ENCODE measurements at places on chromosomes 5 and 9. TPM values are rescaled to one million over a fixed set of nuclear protein-coding genes. Genes with fewer than 3 reads are reported as not detected.

- DNase-seq = no peak
These were observed 105.2 kb downstream of the SGCD start for GRCh38 chr5:156431956-156432829.

GRCh38 chr9:124267271-124267807, 9.6 kb downstream of the NEK6 start:
- DNase-seq = no peak

- no peak for DNase-seq
These were observed 77.2 kb downstream of the ADAMTS16 start for GRCh38 chr5:5217371-5217770.

GRCh38 chr5:14572836-14573235, 8.8 kb upstream of the OTULINL start:
- DNase-seq = no peak

- no peak for DNase-seq
These were observed 233.8 kb downstream of the HSPA4 start for GRCh38 chr5:133285583-133286021.

- DNase-seq = no peak
These were observed 500.0 kb upstream of the C9orf72 start for GRCh38 chr9:28073270-28073669.

- no peak for DNase-seq
These were observed 21.0 kb upstream of the FAM151B start for GRCh38 chr5:80466669-80467485.

- DNase-seq = no peak
These were observed 10.7 kb downstream of the LOX start for GRCh38 chr5:122067390-122067789.

DNA sequence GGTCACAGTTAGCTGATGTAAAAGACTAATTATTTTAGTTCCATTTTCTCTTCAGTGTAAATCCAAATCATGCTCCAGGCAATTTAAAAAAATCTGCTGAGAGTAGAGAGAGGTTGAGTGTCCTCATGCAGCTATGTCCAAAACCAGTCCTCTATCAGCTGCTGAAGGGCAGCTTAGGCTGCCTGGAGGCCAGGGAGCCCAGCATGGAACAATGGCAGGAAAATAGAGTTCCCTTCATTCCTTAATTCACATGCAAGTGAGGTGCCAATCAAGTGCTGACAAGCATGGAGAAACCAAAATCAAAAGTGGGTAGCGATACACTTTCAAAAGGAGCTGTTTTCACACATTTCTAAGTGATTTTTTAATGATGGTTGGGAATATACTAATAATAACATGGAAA, 78.3 kb upstream of the POU5F2 start:
- no peak for DNase-seq

DNA sequence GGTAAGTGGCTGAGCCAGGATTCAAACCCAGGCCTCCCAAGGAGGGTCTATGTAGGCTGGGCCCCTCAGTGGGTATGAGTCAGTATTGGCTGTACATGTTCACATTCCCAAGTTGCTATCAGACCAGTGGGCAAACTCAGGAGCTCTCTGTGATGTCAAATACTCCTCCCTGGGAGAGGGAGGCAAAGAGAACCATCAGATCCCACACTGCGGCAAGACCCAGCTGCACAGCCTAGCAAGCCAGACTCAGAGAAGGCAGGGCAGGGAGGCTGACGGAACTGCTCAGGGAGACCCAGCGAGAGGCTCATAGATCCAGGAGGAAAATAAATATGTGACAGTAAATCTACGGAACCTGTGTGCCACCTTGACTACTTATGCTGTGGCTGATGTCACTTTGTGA, 42.6 kb upstream of the SAP30L start:
- no peak for DNase-seq

DNA sequence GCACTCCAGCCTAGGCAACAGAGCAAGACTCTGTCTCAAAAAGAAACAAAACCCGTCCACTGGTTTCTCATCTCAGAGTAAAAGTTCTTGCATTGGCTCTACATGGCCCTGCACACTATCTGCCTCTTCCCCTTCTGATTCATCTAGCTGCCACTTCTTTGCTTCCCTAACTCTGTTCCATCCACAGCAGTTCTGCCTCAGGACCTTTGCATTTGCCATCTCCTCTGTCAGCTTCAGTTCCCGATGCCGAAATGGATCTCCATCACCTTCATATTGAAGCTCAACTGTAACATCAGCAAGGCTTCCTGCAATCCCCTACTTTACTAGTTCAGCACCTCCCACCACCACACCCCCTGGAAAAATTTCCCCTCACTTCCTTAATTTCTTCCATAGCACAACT, 1.2 kb upstream of the PIGO start:
- DNase-seq = no peak

DNA sequence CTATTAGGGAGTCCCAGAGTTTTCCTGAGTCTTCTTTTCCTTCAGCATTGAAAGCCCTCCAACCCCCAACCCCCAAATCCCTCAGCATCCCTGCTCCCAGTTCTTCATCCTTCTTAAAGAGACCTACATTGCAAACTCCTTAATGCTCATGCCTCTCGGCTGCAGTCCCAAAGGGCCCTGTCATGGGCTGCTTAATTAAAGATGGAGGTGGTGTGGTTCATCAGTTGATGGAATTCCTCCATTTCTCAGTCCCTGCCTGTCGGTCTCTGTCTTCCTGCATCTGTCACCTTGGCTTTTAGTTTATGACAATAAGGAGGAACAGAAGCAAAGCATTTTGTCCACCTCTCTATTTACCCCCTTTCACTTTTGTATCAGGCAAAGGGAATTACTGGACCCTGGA, 2.0 kb downstream of the FOXI1 start:
- no peak for DNase-seq

- DNase-seq = no peak
These were observed 5.1 kb downstream of the PITX1 start for GRCh38 chr5:135028791-135029476.

- DNase-seq = no peak
These were observed 501.6 kb downstream of the CAAP1 start for GRCh38 chr9:26391036-26391435.

DNA sequence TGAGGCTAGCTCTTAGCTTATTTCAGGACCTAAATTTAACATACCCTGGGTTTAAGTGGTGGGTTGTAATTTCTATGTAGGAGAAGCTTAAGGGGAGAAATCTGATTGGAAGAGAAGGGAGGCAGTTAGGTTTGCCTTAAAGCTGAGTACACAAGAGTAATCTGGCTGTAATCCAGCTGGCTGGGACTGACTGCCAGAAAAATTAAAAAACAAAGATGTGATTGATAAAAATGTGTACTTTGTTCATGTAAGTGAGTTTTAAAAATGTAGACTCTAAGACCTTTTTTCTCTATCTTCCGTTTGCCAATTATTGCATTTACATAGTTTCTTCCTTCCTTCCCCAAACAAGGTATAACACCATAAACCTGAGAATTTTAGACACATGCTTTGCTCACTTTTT, 17.5 kb upstream of the MSMP start:
- DNase-seq = no peak

DNA sequence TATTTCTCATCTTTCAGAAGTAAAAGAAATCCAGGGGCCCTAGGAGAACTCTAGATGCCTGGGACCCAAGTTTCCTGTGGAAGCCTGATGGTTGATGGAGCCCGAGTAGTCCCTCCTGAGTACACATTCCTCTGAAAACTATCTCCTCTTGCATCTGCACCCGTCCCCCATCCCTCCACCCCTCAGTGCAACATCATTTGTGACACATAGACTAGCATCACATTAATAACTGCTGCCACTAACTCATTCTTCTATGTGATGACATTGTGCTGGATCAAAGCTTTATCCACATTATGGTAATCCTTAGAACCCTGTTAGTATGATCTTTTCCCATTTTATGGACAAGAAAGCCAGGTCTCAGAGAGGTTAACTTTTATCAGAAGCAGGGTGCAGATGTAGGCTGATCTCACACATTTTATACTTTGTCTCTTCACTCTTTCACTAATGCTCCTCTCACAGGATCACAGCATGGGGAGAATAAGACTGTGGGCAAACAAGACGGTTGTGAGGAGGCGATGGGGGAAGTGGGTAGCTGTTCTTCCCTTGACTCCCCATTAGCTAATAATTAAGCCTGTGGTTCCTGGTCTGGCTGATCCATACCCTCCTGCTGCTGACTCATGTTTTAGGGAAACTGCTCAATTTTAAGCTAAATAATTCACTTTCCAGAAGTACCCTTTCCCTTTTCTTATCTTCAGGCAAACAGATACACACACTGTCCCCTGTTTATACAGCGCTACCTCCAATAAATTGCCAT, 3.9 kb upstream of the HK3 start:
- DNase-seq = no peak

DNA sequence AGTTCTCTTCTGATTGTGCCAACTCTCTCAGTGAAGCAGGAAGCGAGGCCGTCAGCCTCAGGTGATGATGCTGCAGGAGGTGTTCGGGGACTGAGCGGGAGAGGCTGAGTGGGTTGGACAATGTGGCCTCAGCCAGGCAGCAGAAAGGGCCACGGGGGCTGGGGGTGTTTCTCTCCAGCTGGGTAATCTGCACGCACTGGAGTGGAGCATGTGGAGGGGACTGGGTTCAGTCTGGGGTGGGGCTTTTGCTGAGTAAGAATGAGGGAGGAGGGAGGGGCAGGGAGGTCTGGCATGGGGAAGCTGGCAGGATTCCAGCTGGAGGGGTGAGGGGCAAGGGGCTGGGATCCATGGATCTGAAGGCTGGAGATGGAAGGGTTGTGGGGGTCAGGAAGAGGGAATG, 60.8 kb upstream of the PHYKPL start:
- DNase-seq = no peak

DNA sequence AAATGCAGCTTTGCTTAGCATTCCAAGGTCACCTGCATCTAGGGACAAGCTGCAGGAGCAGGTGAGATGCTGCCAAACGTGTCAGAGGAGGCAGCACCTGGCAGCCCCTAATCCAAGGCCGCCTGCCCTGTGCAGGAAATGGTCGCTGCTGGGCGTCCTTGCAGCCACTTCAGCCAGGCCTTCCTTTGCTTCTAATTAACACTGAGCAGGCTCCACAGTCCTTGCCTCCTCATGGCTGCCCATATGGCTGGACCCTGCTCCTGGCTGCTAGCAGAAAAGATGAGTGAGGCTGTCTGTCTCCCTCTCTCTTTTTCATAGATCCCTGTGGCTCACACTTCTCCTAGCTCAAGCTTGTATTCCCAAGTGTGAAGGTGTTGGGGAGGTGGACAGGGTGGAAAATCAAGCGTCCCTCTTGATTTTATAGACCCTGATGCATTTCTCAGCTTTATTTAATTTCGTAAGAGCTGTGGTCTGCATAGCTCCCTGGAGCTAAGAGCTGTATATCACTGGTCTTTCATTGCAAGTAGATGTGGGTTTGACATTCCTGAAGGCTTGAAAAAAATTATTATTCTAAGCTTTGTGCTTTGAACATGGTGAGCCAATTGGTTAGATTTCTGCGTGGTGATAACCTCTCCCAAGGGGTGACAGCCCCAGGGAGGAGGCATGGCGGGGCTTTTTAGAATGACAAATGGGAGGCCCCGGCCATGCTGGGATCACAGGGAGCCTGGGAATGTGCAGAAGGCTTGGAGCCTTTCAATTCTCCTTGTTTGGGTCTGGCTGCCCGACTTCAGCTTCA, 193.8 kb downstream of the SLIT3 start:
- no peak for DNase-seq

DNA sequence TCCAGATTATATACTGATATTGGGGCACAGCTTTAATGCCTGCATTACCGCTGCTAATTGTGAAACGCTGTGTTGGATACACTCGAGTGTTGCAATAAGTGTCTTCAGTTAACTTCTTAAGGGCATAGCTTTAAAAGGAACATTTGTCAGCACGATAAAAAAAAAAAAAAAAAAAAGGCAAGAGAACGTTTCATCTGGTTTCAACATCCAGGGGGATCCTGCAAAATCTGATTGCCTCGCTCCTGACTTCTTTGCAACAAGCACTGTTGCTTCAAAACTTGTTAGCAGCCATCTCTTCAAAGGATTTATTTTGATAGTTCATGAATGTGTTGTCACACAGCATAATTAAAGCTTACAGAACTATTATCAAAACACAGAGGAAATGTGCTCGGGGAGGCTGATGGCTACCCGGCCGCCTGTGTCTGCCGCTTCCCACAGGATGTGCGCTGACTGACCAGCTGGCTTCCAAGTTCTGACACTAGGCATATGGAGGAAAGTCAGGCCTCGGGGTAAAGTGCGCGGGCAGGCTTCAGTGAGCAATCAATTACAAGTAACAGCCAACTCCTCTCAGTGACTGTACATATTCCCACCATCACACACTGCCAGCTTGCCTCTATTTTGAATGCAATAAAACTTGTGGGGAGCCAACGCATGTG, 77.7 kb downstream of the EBF1 start:
- DNase-seq = no peak

DNA sequence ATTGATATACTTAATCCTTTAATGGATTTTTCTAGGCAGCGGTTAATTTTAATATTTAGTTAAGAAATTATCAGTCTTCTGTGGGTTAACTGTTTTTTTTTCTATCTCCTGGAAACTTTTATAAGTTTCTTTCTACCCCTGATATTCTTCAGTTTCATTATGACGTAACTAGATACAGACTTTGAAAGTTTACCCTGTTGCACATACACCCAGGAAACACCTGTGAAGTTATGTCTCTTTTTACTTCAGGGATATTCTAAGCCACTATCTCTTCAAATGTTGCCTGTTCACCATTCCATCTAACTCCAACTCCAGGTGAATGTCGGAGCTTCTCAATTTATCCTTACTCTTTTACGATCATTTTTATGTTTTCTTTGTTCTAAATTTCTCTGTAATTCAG, 329.0 kb downstream of the ICE1 start:
- no peak for DNase-seq

DNA sequence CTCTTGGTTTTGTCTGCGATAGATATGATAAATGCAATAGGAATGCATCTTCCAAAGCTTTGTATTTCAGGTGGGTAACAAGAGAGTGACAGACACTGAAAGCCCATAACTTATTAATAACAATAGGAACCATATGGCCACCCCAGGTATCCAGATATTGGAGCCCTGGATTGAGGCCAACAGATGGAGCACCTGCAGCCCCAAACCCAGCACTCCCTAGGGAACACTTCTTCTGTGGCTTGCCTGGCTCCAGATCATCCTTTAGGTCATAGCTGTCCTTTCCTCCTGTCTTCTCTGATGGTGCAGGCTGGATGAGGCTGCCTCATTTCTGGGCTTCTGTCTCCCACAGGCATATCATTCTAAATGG, 5.0 kb upstream of the IL3 start:
- DNase-seq = no peak

The SURF6 gene
- 58.5 TPM for total RNA-seq

The IL33 gene
- total RNA-seq = not detected

The AMBP gene
- 1.1 TPM for total RNA-seq

The DUSP1 gene
- total RNA-seq = 11.4 TPM

The SLC34A1 gene
- total RNA-seq = not detected

The FGF1 gene
- not detected for total RNA-seq

The B4GALT7 gene
- total RNA-seq = 37.0 TPM

The TDRD7 gene
- 4.1 TPM for total RNA-seq

The PCSK1 gene
- total RNA-seq = not detected

The PHPT1 gene
- 112 TPM for total RNA-seq

The S100Z gene
- 0.66 TPM for total RNA-seq

Data from activated T-cell treated with anti-CD3 and anti-CD28 coated beads, Interleukin-2, amount 50 U/mL, for 4 hours (primary cell).